NCI-H748 treated with DMSO at 0.1 percent for 48 hours (cell line): ENCODE measurements at places on chromosomes 6 and 20.

GRCh38 chr6:85192596-85192995 is 257.3 kb upstream of the NT5E start:
- no peak for DNase-seq

DNA sequence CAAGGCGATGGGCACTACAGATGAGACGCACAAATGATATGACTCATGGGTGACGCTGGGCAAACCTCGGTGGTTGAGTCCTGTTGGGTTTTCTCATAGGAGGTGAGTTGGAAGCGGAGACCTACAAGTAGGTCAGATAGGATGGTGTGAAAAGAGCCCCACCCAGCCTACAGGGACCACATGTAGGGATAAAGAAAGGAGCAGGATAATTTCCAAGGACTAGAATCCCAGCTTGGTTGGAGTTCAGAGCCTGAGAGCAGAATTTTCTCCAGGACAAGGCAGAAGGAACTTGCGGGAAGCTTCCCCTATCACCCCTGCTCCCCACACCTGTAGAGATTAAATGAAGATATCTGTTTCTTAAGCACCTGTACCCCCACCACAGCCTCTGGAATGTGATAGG is 489.7 kb upstream of the CDH4 start:
- DNase-seq: no peak

- DNase-seq: no peak
These were observed 289.3 kb downstream of the KIF16B start for GRCh38 chr20:16283978-16284377.

DNA sequence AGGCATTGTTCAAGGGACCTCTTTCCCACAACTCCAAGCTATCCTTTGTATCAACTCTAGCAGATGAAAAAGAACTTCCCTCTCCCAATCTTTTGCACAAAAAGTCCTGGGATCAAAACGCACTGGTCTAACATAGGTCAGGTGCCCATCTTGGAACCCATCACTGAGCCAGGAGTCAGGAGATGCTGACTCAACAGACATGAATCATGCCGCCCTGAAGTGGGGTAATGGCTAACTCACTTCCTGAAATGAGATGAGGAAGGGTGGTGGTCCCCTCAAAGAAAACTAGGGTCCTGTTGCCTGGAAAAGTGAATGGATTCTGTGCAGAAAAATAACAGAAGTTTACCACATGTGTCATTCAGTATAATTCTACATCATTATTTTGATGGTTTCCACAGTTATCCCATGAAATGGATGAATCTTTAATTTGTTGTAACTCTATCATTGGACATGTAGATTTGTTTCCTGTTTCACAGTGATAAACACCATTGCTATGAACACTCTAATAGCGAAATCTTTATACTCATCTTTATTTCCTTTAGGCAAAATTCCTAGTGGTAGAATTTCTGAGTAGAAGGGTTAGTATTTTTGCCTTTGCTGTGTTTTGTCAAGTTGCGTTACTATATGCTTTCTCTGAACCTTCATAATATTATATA is 151.3 kb downstream of the SLC16A10 start:
- DNase-seq: no peak

- no peak for DNase-seq
These were observed 7.9 kb upstream of the COL12A1 start for GRCh38 chr6:75213732-75214131.

DNA sequence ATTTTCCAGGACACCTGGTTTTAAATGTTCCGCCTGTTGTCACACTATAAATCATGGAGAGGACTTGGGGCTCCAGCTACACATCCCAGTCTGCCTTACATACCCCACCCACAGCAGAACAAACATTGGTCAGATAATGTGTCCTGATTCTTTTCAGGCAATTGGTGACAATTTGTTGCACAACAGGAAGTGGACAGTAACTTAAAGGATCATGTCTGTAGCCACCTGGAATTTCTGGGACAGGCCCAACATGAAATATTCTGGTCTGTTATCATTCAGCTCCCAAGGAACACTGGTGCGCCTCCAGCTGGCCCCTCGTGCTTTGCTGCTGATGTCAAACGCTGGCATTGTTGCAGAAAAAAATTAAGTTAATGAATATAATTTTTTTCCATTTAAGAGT is 117.2 kb downstream of the SOBP start:
- DNase-seq: no peak

DNA sequence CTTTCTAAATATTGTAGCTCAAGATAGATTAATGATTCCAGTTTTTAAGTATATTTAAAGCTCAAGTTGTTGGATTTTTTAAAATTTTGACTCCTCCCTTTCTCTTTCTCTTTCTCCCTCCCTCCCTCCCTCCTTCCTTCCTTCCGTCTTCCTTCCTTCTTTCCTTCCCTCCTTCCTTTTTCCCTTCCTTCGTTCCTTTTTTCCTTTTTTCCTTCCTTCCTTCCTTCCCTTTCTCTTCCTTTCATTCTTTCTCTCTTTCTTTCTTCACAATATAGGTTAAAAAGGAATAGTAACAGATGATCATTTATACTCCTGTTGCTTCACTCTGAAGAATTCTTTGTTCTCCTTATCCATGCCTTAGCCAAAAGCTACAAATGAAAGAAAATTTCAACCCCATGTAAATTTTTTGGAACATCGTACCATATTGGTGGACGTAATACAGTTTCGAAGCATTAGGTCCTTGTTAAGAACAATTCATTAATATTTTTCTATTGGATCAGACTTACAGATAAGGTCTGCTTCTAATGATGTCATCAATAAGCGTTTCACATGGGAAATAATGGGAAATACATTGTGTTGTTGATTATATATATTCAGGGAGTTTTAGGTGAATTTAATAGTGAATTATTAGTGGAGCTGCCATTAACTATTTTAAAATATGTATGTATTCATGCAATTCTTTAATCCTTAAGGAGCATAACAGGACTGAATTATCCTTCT is 139.6 kb upstream of the SLC35B3 start:
- DNase-seq: no peak

GRCh38 chr6:26474439-26474881 is 16.7 kb downstream of the BTN2A1 start:
- DNase-seq: no peak

DNA sequence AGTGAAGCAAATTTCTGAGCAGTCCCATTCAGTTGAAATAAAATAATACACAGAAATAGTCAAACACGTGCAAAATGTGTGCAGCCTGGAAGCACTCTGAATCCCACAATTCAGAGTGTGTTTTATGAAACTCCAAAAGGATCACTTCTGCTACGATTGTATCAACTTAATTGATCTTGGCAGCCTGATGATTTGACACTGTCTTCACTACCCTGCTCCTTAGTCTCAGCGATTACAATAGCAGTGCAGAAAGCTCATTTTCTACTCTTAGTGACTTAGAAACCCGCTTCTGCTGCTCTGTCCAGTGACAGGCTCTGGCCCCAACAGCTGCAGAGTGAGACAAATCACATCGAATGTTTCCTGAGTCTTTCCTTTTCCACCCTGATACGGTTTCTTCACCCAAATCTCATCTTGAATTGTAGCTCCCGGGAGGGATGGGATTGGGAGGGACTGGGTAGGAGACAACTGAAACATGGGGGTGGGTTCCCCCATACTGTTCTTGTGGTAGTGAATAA is 16.2 kb upstream of the EMILIN3 start:
- DNase-seq: no peak

DNA sequence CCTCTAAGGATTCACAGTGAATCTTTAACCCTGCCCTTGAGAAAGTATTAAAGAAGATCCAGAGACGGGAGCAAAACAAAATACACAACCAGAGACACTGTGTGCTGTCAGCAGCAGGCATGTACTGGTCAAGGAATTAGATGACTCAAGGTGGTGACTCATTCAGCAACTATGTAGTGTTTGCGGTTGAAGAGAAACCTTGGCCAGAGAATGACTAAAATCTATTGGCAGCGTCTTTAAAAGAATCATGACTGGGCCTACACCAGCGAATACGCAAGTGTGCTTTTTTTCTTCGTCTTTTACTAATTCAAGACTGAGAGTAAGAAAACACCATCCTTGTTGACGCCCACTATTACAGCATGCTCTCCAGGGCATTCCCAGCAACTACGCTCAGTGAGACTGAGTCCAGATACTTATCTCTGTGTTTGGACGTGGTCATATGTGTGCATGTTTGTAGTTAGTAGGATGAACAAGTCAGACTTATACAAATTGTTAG is 72.4 kb upstream of the BACH2 start:
- DNase-seq: no peak

- DNase-seq: no peak
These were observed 9.0 kb downstream of the LRP11 start for GRCh38 chr6:149855040-149855654.

GRCh38 chr6:4925580-4925979 is 78.3 kb downstream of the RPP40 start:
- DNase-seq: no peak

DNA sequence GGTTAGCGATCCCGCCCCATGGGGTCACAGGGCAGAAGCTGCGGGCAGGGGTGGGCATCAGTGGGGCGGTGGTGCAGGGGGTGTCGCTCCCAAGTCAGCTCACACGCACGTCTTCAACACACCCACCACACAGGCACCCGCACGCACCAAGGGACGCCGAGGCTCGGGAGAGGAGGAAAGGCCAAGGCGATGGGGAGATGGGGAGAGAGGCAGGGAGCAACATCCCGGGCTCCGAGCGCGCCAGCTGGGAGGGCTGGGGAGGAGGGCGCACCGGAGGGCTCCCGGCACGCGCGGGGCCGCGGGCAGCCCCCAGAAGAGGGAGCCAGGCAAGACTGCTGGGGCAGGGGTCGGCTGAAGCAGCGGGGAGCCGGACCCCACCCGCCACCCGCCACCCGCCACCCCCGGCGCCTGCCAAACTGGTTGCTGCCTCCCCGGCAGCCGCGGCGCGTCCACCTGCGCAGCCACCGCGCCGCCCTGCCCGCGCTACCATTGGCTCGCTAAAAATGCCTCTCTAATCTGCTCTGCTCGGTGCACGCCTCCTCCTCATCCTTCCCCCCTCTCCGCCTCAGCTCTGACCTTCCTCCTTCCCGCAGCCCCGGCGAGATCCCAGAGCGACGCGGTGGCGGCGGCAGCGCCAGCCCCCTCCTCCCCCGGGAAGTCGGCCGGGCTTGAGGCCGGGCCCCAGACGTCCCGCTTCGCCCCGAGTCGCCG is at the start of gene PACSIN1:
Gene PACSIN1 (plus strand): TSS at position 546 of the 711 bp plus-strand sequence. CDS start 60,230 bp downstream, outside the sequence.
- DNase-seq: peak; percentile 63

DNA sequence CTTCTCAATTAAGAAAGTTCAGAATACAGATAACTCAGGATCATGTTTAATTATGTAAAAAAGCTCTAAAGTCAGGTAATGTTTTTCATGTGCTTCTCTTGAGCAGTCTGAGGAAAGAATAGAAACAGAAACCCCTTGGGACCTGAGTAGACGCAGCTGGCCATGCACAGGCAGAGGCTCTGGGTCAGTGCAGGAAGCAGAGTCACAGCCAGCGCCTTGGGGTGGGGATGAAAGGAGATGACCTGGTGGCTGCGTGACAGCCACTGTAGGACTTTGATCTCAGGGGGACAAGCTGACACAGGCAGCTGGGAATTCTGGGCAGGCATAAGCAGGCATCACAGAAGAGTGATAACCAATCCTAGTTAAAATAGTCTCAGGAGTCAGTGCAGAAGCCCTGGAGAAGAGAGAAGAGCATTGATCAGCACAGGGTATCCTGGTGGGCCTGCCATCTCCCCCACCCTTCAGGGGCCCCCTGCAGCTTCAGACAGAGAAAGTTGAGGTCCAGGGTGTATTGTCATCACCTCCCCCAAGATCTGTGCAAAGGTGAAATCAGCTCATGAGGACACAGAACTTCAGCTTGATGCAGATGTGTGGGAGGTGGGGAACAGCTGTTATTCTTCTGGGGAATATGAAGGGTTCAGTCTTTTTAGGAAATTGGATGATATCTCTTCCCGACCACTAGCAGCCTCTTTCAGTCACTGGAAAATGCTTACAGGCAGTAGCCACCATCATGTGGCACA is 6.4 kb downstream of the HLA-DQB1 start:
- no peak for DNase-seq
